Dorsolateral prefrontal cortex (tissue), 122 donors: ENCODE measurements at places on chromosomes 5 and 9. TPM values are rescaled to one million over a fixed set of nuclear protein-coding genes. Genes with fewer than 3 reads are reported as not detected.
A peak's percentile ranks its signal among the peaks of the same experiment; 100 is the strongest.

The C9orf72 gene
- 51.6 TPM for total RNA-seq

The SGCD gene
- total RNA-seq, result 13.1 TPM

The LTC4S gene
- 12.2 TPM for total RNA-seq

The PRRX2 gene
- total RNA-seq, result 1.6 TPM

The RRAGA gene
- 71.2 TPM for total RNA-seq

The FAXDC2 gene
- 46.9 TPM for total RNA-seq

The GARNL3 gene
- 102 TPM for total RNA-seq

The TAF1L gene
- not detected for total RNA-seq

DNA sequence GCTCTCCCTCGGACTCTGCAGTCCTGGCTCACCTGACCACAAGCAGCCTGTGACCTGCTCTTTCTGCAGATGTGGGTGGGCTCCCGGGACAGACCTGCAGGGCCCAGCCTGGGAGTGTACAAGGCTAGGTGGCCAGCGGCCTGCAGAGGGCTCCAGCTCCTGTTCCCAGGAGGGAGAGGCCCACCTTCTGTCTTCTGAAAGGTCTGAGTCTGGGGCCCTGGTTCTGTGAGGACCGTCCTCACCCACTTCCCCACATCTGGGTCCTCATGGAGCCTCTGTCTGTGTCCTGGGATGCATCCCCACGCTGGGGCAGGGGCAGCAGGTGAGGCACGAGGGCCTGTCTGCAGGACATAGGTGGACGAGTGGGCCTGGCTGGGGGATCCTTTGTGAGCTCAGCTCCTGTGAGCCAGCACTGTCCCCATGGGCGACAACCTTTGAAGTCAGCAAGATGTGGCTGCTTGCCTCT, 43.7 kb downstream of the PHF2 start:
- no peak for DNase-seq

DNA sequence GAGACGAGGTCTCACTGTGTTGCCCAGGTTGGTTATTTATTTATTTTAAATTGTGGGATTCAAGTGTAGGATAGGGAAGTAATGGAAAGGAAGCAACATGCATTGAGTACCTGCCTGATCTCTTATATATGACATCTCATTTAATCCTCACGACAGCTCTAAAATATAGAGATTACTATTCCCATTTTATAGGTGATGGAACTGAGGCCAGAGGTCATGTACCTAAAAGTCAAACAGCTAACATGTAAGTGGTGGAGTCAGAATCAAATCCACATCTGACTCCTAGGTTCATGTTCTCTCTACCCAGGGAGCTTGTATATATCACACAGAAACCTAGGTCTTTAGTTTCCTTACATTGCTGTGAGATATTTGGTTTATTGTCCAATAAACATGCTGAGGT, 26.1 kb upstream of the MATR3 start:
- DNase-seq, result no peak

GRCh38 chr5:138240650-138241385, 27.7 kb upstream of the CDC23 start:
- no peak for DNase-seq

- no peak for DNase-seq
These were observed 122.4 kb downstream of the MVB12B start for GRCh38 chr9:126448865-126449577.

- DNase-seq, result no peak
These were observed 173.5 kb upstream of the NREP start for GRCh38 chr5:111930449-111930848.

- no peak for DNase-seq
These were observed 1.7 kb downstream of the KIF4B start for GRCh38 chr5:155015239-155015638.

DNA sequence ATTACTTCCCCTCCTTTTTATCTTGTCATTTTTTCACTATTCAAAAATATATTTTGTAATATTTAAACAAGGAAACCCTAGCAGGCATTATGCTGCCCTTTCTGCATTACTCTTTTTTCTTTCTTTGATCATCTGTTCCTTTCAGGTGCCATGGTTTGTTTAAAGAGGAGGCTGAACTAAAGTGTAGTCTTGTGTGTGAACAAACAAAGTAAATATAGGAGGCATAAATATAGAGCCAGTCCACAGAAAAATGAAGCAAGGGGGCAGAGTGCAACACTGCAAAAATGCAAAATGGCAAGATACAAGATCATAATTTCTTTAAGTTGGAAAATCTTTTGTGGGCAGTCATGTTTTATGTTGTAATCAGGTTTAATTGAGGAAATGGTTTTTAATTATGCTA, 947.3 kb upstream of the COX7C start:
- DNase-seq, result no peak

DNA sequence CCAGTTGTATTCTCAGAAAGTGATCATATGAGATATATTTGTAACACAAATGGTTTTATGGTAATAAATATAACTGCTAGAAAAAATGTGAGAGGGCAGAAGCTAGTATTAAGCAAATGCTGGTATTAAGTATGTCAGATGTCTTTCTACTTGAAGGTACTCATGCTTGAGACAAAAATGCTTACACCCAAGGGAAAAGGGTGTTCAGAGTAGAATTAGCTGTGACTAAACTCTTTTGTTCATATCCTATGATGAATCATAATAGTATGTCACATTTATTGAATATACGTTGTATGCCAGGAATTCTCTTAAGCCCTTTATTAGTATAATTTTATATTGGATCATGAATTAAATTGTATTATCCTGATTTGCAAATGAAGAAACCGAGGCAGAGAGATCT, 2.2 kb downstream of the ADGRV1 start:
- DNase-seq, result no peak

GRCh38 chr5:39223565-39224156, 4.3 kb upstream of the FYB1 start:
- no peak for DNase-seq

DNA sequence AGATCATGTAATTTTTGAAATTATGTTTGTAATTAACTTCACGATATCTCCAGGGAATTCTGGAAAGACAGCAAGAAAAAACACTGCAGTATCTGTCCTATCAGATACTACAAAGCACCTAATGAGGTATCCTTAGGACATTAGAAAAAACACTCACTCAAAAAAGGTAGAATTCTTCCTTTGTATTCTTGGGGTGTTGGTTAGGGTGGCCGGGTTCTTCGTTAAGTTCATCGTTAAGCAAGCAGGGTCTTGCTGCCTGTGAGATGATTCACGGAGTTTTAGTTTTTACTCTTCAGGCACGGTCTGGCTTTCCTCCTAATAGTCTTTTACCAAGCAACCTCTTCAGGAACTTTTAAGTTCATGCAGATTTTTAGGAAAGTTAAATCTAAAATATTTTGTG, 91.4 kb upstream of the IRX4 start:
- no peak for DNase-seq

GRCh38 chr5:143606043-143606752, 202.7 kb upstream of the NR3C1 start:
- DNase-seq, result no peak

GRCh38 chr5:134521841-134522240, 3.6 kb upstream of the JADE2 start:
- no peak for DNase-seq

- peak; percentile 85 for DNase-seq
These were observed 16.6 kb downstream of the KCNT1 start for GRCh38 chr9:135718616-135719015.

- DNase-seq, result peak; percentile 35
These were observed 11.4 kb downstream of the ASTN2 start for GRCh38 chr9:117403403-117403811.

DNA sequence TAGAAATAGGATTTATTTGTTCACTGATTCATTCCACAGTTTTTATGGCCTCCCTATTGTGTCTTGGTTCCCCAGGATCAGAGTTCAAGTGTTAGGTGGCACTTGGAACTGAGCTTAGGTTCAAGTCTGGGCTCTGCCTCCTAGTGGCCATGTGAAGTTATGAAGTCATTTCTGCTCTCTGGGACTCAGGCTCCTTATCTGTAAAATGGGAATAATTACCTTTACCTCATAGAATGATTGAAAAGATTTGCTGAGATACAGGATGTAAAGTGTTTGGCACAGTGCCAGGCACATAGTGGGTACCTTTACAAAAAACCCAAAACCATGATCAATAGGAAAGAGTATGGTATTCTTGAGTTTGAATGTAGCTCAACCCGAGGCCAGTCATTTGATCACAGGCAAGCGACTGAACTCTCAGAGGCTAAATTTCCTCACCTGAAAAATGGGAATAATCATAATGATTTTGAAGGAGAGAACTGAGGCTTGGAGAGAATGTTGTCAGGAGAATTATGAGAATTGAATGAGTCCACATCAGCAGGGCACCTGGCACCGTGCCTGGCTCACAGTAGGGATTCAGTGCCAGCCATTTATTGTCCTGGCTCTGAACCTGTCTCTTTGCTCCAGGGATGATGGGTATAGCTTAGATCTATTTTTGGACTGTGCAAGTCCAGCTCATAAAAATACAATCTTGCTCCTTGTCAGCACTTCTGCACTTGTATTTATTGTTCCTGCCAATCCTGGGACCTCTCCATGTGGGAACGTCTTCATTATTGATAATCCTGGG, 10.8 kb downstream of the NSG2 start:
- no peak for DNase-seq

DNA sequence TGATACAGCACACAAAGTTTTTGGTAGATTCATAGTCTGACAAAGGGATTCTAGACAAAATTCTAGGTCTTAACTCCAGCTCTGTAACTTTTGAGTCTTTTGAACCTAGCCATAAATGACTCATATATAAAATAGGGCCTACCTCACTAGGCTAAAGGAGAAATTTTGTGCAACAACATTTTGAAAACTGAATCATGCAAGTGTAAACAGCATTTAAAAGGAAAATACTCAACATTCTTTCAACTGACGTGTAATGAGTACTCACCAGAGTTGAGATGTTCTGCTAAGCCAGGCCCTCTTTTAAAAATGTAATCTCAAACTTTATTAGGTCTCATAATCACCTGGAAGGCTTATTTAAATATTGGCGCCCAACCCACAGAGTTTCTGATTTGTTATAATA, 113.2 kb downstream of the STK32A start:
- no peak for DNase-seq

- DNase-seq, result no peak
These were observed 229.7 kb downstream of the TLE4 start for GRCh38 chr9:79801459-79801858.

DNA sequence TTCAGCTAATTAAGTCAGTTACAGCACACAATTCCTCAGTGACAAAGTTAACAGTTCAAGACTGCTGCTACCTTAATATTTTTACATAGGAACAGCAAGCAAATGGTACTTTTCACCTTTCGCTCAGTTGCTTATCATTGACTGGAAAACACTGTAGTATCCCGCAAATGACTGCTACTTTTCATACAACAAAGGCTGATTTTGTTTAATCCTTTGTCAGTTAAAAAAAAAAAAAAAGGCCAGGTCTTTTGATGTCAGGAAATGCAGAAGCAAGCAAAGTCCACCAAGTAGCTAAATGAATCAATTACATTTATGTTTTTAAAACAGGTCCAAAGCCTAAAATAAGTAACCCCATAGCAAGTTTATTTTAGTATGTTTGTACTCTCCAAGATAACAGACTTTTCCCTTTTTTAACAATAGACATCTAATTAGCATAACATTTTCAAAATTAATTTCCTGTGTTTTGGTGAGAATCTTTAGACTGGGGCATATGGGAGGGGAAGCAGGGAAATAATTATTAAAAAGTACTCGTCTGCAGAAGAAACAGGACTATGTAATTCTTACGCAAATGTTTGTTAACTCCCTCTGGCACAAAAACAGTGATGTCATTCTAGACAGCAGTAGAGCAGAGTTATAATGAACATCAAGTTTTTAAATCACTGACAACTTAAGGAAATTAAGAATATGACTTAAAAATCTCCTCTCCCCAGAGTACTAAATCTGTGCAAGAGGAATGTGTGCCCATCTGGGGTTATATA, 9.6 kb downstream of the PFDN1 start:
- DNase-seq, result no peak

DNA sequence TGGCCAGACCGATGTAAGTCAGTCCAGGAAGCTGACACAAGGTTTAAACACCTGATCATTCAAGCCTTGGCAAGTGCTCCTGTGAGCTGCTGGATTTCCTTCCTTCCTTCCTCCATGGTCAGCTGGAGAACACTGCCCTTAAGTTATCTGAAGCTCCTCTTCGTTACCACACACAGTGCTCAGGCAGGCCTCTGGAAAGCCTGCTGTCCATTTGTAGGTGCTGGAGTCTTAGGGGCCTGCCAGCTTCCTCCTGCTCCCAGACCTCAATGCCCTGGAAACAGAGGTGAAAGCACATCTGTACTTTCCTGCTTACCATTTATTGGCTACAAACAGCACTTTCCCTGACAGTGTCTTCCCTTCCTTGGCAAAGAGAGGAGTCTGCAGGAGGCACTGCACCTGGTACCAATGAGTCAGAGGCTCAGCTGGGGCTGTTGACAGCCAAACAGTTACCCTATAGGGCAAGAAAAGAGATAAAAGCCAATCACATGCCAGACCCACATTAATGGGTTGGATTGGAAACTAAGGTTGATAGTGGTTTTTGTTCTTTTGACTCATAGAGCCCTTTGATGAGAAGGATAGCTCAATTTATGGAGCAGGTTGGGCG, 72.6 kb upstream of the PUM3 start:
- no peak for DNase-seq

DNA sequence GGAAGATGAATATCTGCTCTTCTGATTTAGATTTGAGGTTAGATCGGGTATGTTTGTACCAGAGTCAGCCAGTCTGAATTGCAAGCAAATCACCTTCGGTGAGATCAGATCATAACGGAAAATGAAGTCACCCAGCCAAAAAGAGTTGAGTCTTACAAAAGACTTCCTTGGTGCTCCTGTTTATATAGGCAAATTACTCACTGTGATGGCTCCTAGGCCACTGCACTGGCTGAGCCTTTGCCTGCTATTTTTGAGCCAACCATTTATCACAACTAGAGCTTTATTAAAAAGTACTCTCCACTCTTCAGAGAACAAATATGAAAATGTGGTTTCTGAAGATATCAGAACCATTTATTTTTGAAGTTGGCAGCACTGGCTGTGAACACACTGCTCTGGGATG, 277.7 kb upstream of the PCSK5 start:
- DNase-seq, result no peak

DNA sequence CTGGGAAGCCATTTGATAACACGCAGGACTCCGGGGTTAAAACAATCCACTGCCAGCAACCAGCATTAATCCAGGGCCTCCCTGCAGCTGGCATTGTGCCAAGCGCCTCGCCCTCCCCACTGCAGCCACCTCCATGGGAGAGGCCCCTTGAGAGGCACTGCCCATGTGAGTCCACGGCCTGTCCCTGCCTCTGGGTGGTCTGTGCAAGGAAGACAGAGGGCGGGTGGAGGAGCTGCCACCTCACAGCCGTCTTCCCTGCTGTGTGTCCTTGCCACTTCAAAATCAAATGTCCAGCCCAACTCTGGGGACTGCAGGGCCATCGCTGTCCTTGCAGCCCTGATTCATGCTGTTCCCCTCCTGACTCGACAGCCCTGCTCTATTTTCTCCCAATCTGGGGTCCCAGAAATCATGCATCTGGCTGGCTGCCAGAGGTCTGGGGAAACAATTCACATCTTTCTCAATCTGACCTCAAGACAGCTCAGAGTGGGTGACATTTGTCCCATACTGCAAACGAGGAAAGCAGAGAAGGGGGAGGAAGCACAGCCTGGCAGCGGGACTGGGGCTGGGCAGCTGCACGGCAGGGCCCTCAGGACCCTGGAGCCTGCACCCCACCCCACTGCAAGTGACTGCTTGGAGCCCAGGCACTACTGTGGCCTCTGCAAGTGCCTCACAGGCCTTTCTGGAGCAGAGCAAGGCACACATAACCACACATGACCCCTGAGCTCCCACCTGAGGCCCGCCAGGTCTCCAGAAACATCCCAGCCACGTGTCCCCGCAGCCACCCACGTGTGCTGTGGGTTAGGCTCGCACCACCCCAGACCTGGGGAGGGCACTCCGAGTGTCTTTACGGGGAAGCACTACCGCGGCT, 15.7 kb downstream of the BRD3OS start:
- no peak for DNase-seq

- peak; percentile 29 for DNase-seq
These were observed 809 bp downstream of the HNRNPAB start for GRCh38 chr5:178204935-178205748.
